ENCODE measurements at places on chromosomes 3 and 15.

DNA sequence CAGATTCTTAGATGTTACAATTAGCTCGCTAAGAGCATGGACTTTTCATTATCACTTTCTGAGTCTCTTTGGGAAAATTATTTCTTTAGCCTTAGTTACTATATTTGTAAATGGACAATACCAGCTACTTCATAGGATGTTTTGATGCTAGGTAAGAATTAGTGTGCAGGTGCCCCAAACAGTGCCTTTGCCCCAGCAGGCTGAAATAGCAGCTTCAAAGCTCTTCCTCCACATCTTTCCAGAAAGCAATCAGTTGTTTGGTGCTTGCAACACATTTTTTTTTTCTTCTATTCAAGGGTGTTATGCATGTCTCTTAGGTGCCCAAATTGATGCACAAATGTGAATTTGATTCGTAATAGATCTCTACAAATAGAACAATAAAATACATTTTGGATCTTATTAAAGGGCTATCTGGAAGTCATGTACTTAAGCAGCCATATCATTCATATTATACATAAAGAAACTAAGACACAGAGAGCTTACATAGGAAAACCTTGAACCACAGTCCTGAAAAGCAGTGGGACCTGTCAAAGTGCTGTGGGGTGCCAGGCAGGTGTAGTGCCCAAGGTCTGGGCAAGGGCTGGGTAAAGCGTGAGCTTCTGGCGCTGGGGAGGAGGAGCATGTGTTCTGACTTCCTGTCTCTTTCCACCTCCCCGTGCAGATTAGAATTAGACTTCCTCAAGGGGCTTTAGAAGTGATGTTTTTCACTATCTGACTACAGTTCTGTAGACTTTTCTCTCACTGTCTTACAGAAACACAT lies 62.9 kb downstream of the FNDC3B start:
- no peak for DNase-seq

- no peak for DNase-seq
Measured at GRCh38 chr3:52063026-52063723, 6.8 kb upstream of the DUSP7 start.

DNA sequence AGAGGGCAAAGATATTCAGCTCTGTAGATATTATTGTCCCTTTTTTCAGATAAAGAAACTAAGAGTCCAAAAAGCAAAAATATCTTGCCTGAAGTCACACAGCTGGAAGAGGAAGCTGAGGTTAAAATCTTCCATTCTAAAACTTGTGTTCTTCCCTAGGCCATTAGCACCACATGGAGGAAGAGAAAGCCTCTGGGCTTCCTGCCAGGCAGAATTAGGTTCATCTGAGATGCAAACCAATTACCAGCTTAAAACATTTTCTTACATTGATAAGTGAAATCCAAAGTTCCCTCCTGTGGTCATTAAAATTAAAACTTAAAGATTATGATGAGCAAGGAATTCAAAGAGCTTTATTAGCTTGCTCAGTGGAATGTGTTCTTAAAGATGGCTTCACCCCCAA lies 235.3 kb upstream of the SETMAR start:
- no peak for DNase-seq

GRCh38 chr3:174153871-174154270 lies 705.3 kb upstream of the NAALADL2 start:
- DNase-seq = no peak

DNA sequence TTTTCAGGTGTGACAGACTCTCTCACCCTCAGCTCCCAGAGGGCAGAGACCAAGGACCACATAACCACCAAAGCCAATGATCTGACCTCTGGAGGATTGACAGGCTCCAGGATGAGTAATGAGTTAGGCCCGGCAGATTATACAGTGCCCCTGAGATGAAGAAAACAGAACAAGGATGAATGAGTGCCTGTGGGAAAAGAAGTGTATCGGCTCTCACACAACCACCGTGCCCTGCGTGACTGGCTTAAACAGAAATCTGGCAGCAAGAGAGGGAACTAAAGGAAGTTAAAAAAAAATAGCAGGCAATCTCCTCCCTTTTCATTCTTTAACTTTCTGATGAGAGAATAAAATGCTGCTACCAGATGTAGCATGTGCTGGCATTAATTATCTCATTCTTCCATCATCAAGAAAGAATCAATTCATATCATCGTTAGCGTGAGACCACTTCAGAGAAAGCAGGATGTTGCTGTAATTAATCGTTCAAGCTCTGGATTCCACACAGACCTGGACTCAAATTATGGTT lies 227.5 kb upstream of the COL8A1 start:
- DNase-seq = peak; percentile 77

Measured in dermis blood vessel endothelial cell (primary cell).